ENCODE measurements at places on chromosomes 11 and 22.

DNA sequence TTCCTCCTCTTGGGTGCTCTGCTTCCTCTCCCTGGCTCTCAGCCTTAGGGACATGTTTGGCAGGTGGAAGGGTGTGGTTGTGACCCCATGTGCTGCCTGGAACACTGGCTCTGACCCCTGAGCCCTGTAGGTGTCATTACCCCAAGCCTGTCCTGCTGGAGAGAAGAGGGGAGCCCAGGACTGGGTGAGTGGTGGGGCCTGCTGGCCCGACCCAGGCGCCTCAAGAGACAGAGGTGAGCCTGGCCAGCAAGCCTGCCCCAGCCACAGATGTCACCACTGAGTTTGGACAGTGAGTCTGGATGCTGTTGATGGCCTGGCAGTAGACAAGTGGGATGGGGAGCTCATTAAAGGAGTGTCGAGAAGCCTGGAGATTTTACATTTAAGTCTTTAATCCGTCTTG is 1112.2 kb downstream of the BRD1 start:
- DNase-seq = no peak

DNA sequence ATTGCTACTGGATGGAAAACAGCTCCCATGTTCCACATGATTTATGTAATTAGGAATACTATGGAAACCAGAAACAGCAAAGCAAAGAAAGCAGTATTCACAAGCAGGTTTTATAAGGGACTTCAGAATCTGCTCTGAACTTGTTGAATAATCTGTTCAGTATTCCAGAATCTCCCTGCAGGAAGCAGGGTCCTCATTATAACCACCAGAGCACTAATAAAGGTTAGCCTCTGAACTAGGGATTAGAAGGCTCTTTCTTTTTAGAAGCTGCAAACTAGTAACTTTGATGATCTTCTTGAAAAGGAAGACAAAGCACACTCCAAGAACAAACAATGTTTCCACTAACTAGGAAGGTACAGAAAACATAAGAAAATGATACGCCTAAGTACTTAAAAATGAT is 125.8 kb downstream of the DCDC1 start:
- DNase-seq = no peak

DNA sequence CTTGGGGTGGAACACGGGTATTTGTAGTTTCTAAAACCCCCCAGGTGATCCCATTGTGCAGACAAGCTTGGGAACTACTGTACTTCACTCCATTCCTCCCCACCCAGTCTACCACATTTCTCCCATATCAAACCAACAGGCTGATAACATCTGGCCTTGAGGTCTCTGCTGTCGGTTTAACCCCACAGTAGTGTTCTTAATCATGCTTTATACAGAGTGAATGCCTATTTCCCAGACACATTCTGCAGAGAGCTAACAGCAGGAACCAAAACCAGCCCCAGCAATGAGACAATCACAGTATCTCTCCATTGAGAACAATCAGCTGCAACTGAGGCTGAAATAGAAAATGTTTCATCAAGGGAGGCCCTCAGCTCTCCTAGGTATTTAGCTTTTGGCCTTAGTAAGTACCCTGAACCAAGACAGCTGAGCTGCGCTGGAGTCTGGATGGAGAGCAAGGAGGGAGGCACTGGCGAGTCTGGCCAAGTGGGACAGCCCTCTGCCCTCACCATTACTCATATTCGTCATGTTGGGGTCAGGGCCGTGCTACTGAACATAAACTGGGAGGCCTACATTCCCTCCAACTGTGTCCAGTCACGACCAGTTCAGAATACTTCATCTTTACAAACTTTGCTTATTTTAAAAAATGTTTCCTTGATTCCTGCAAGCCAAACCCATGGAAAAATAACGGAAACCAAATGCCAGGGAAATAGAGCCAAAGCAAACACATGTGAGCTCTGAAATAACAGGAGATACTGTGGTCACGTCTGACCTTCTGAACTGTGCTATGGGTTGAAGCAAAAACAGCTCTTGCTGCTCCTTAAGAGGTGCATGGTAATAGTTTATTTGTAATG is 81.0 kb downstream of the CCDC34 start:
- DNase-seq = no peak

DNA sequence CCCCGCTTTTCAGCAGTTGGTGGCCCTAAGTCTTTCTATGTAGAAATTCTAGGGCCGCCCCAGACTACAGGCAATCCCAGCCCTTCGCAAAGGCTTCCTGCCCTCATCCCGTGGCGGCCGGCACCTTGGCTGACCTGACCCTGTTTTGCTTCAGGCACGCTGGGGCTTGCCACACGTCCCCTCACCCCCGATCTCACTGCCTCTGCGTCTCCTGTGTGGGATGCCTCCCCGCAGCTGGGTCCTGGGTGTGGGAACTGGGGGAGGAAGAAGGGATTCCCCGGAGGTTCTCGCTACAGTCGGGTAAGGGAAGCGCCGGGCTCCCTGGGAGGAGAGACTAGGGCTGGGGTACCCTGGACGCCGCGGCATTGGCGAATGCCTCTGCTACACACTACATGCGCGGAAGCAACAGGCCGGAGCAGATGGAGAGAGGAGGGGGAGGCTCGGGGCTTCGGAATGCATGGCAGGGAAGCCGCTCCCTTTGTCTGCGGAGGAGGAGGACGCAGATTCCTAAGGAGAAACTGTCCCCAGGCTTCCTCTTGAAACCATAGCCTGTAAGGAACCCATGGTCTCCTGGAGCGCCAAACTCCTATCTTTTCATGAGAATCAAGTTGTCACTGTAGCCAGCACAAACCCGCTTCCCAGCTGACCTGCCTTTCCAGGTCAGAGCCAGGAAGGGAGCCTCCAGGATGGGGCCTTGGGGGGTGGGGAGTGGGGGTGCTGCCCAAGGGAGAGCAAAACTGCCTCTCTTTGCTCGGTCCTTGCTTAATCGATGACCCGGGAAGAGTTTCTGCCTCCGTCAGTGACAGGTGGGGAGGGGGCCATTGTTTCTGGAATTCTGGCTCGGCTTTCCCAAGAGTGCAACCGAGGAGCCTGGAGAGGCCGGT is 1.4 kb downstream of the DTX4 start:
- peak; percentile 27 for DNase-seq

GRCh38 chr11:59528711-59529110 is 17.4 kb downstream of the OR4D9 start:
- no peak for DNase-seq
